ENCODE measurements at places on chromosomes 3 and 15. TPM values are rescaled to one million over a fixed set of nuclear protein-coding genes. Genes with fewer than 3 reads are reported as not detected.
A peak's percentile ranks its signal among the peaks of the same experiment; 100 is the strongest.

GRCh38 chr3:21484828-21485144, 266.2 kb downstream of the ZNF385D start:
- DNase-seq, result no peak

DNA sequence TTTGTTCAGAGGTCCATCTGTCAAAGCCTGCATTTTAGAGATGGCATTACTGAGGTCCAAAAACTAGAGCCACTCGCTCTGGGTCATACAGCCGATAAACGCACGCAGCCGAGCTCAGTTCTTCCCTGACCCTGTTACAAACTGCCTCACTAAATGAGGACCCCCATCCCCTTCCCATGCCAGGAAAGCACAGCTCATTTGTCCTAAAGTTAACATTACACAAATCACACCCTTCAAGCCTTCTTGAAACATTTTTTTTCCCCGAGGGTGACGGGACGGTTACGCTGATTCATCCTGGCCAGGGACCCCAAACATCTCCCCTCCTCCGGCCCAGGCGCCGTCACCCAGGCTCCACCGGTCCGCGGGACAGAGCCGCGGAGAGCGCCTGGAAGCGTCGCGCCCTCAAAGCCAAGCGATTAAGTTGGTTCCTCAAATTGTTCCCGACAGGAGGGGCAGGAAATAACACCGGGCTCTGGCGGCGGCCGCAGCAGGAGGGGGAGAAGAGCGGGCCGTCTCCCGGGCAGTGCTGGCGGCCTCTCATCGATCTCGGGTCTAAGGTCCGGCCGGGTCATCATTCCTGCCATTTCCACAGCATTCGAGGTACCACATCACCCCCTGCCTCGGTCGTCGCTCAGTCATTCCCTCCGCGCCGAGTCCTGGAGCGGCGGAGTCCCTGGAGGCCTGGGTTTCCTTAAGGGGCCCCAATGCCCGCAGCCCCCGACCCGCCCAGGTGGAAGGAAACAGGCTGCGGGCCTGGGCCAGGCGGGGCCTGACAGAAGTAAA, 619 bp upstream of the CMTM8 start:
- peak; percentile 55 for DNase-seq

SLITRK3 gene
- 0.26 TPM for total RNA-seq

- DNase-seq, result no peak
These were observed 18.8 kb downstream of the PLXNB1 start for GRCh38 chr3:48411041-48411588.

ALDH1L1 gene
- total RNA-seq, result 9.0 TPM

NAALADL2 gene
- total RNA-seq, result 34.2 TPM

PXK gene
- 23.2 TPM for total RNA-seq

GRCh38 chr3:16118396-16118795, 56.1 kb upstream of the GALNT15 start:
- no peak for DNase-seq

GRCh38 chr15:63466378-63467192, 37.8 kb upstream of the USP3 start:
- peak; percentile 63 for DNase-seq

DNA sequence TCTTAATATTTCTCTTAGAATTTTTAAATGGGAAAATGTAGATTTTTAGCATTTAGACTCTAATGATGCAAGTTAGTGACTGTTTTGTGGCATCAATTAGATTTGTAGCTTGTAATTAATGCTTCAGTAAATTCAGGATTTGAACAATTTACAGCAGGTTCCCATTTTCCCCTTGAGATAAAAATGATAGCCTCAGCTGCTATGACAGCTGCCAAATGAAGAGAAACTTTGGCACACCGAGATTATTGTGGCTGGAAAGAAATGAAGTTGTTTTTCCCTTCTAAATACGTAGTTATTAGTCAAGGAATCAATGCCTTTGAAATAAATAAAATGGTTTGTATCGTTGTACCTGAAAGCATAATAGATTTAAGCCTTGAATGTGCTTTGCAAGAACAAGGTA, 206.4 kb upstream of the P2RY1 start:
- no peak for DNase-seq

DNA sequence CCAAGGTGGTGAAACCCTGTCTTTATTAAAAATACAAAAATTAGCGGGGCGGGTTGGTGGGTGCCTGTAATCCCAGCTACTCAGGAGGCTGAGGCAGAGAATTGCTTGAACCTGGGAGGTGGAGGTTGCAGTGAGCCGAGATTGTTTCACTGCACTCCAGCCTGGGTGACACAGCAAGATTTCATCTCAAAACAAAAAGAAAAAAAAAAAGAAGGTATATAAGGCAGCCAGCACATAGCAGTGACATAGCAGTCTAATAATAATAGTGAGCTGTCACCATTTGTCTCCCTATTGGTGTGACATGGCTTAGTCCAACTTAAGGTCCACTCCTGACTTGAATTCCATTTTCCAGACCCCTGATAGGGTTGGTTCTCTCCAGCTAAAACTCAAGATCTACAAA, 8.8 kb upstream of the LACTB start:
- no peak for DNase-seq
